ENCODE measurements at places on chromosomes 1 and 21.

GRCh38 chr1:228171221-228171891, 5.8 kb downstream of the IBA57 start:
- H3K27ac ChIP-seq: peak overlapping the region; percentile 6
- H3K27me3 ChIP-seq: no peaks in the 10 kb centered on the region
- H3K4me1 ChIP-seq: peaks cover 24% of the 10 kb centered on the region
- no peak for DNase-seq
- H3K36me3 ChIP-seq: peaks cover 5% of the 10 kb centered on the region

- peak overlapping the region; percentile 85 for H3K27ac ChIP-seq
- DNase-seq: no peak
- H3K36me3 ChIP-seq: peaks cover 25% of the 10 kb centered on the region
- H3K4me3 ChIP-seq: peak overlapping the region; percentile 92
These were observed 1.1 kb downstream of the SKI start for GRCh38 chr1:2229037-2229864.

DNA sequence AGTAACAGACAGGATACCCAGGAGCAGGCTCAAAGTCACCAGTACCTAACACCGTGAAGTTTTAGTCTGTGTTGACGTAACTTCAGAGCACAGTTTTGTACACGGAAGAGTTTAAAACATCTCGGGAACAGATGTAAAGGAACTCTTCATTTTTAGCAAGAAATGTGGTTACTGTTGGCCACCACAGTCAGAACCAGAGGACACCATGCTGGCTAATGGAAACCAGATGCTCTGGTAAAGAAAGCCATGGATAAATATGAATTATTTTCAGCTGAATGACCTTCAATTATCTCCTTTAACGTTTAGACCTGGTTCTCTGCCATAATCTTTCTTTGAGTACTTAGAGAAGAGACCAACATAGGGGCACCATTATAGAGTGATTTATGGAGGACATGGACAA, 115.9 kb downstream of the NTMT2 start:
- no peaks in the 10 kb centered on the region for H3K4me1 ChIP-seq
- no peak overlapping the region for H3K27ac ChIP-seq
- no peak for DNase-seq
- H3K27me3 ChIP-seq: no peaks in the 10 kb centered on the region
- no peaks in the 10 kb centered on the region for H3K36me3 ChIP-seq

GRCh38 chr1:242245255-242245654, 246.4 kb upstream of the MAP1LC3C start:
- no peaks in the 10 kb centered on the region for H3K36me3 ChIP-seq
- DNase-seq: no peak
- H3K27ac ChIP-seq: no peak overlapping the region
- no peak overlapping the region for H3K4me3 ChIP-seq

DNA sequence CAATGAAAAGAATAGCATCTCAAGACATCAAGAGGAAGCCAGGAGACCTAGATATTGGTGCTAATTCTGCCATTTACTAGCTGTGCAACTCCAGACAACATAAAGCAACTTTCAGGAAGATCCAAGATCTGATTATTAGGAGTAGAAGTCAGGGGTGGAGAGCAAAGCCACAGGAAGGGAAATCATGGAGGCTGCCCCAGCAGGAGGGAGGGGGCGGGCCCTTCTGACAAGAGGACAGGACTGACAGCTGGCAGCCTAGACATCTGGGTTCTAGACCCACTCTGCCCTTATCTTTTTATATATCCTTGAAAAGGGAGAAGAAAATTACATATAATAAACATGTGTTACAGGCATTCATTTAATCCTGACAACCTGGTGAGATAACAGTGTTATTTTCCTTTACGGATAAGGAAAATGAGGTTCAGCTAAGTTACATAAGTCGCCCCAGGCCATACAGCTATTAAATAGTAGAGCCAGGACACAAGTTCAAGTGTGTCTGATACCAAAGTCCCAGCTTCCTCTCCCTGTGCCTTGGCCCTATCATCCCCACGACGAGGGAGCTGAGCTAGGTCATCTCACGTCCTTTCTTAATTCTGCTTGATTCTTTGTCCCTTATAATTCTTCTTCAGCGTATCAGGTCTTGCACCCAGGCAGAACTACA, 46.6 kb downstream of the ARHGEF11 start:
- H3K27me3 ChIP-seq: peaks cover 9% of the 10 kb centered on the region
- no peak overlapping the region for H3K27ac ChIP-seq
- no peak overlapping the region for H3K4me3 ChIP-seq
- DNase-seq: no peak
- H3K36me3 ChIP-seq: no peaks in the 10 kb centered on the region
- H3K4me1 ChIP-seq: no peaks in the 10 kb centered on the region

DNA sequence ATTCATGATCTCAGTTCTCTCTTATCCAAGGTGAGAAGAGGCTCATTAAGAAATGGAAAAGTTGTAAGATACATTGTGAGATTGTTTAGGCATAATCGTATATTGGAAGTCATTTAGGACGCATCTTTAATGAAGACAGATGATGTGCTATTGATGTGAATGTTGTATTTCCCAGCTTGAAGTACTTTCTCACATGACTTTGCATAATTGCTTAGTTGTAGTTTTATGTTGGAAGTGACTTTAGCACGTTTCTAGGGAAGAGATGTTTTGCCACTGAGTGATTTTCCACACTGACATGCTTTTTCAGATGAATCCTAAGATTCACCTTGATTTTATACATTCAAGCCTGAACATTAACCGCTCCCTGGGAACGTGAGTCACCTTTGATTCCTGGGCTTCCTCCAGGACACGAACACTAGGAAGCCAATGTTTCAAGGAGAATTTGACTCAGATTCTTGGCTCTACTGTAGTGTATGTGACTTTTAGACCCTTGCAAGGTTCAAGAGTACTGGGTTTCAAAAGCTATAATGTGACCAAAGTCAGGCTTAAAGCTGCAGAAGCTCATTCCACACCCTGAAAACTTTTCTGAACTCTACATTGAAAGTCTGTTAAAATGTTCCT, 27.9 kb downstream of the ANGEL2 start:
- H3K4me3 ChIP-seq: no peak overlapping the region
- no peak for DNase-seq
- no peak overlapping the region for H3K27ac ChIP-seq
- no peaks in the 10 kb centered on the region for H3K27me3 ChIP-seq
- peaks cover 6% of the 10 kb centered on the region for H3K36me3 ChIP-seq

DNA sequence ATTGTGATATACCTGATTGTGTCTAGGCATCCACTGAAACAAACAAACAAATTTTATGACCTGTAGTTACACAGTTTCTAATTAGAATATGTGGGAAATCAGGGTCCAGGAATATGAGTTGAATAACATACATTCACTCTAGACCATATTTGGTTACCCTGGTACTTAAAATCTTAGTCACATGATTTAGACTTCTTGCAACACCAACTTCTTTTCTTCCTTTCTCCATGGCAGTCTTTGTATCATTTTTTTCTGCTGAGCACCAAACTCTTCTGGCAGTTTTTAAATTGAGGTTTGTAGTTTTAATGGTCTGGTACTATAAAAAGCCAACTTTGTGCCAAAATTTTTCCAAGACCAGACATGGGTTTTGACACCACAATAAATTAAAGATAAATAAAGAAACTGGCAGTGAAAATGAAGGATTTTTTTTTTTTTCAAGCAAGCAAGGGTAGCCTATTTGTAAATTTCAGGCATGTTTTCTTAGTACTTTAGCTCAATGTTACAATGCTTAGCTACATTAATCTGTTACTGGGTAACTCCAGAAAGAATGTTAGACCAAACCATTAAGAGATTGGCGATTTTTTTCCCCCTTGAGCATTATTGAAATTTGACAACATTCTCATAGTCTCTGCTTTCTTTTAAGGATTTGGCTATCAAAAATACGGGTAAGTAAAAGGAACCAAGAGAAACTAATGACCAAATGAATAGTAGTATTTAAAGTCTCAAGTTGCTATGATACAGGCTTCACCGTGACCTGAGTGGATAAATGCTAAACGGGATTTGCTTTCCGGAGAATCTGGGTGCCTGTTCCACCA, 108.5 kb downstream of the NFIA start:
- no peak overlapping the region for H3K27ac ChIP-seq
- no peak overlapping the region for H3K4me3 ChIP-seq
- H3K36me3 ChIP-seq: no peaks in the 10 kb centered on the region
- no peak for DNase-seq
- no peaks in the 10 kb centered on the region for H3K4me1 ChIP-seq

- no peaks in the 10 kb centered on the region for H3K36me3 ChIP-seq
- H3K27ac ChIP-seq: no peak overlapping the region
- DNase-seq: no peak
- no peaks in the 10 kb centered on the region for H3K4me1 ChIP-seq
- no peak overlapping the region for H3K4me3 ChIP-seq
- H3K27me3 ChIP-seq: peaks cover 10% of the 10 kb centered on the region
These were observed 300.0 kb downstream of the HHIPL2 start for GRCh38 chr1:222247811-222248310.

- no peak overlapping the region for H3K4me3 ChIP-seq
- no peaks in the 10 kb centered on the region for H3K36me3 ChIP-seq
- no peak for DNase-seq
These were observed 164.2 kb downstream of the RHOU start for GRCh38 chr1:228899421-228899956.

DNA sequence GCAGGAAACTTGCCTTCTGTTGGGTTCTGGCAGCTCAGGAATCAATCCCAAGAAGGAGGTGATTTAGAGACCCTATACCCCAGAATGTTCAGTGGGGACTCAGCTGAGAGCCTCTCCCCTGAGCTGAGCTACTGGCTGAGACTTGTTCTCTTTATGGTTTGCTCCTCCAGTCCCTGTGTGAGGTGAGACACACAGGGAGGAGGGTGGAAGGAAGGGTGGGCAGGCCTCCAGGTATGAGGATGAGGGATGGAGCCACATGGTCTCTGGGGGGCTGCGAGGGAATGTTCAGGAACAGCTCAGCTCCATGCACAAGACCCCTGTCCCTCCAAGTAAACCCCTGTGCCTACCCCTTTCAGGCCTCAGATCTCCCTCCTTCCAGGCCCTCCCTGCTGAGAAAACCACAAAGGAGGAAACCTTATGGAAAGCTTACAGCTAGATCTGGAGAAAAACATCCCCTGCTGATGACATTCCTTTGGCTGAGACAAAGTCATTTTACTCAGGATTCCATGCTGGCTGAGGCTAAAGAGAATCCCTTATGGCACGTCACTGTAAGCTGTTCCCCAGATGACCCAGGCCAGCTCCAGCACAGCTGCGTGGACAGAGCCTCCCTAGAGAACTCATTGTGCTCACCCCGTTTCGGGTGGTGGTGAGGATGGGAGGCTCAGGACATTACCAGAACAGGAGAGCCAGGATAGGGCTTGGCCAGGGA, 91.5 kb upstream of the IPO9 start:
- no peak for DNase-seq
- H3K27ac ChIP-seq: no peak overlapping the region
- H3K36me3 ChIP-seq: no peaks in the 10 kb centered on the region
- H3K4me1 ChIP-seq: peaks cover 30% of the 10 kb centered on the region
- H3K27me3 ChIP-seq: peaks cover 16% of the 10 kb centered on the region

- H3K4me1 ChIP-seq: no peaks in the 10 kb centered on the region
- DNase-seq: no peak
- H3K4me3 ChIP-seq: no peak overlapping the region
- peaks cover 39% of the 10 kb centered on the region for H3K27me3 ChIP-seq
These were observed 656.9 kb downstream of the PTPRU start for GRCh38 chr1:29893046-29893723.

GRCh38 chr1:231410036-231410612, 12.0 kb downstream of the EGLN1 start:
- no peak overlapping the region for H3K27ac ChIP-seq
- no peak overlapping the region for H3K4me3 ChIP-seq
- H3K36me3 ChIP-seq: peaks cover 36% of the 10 kb centered on the region
- no peak for DNase-seq
- H3K4me1 ChIP-seq: peaks cover 24% of the 10 kb centered on the region
- H3K27me3 ChIP-seq: no peaks in the 10 kb centered on the region

DNA sequence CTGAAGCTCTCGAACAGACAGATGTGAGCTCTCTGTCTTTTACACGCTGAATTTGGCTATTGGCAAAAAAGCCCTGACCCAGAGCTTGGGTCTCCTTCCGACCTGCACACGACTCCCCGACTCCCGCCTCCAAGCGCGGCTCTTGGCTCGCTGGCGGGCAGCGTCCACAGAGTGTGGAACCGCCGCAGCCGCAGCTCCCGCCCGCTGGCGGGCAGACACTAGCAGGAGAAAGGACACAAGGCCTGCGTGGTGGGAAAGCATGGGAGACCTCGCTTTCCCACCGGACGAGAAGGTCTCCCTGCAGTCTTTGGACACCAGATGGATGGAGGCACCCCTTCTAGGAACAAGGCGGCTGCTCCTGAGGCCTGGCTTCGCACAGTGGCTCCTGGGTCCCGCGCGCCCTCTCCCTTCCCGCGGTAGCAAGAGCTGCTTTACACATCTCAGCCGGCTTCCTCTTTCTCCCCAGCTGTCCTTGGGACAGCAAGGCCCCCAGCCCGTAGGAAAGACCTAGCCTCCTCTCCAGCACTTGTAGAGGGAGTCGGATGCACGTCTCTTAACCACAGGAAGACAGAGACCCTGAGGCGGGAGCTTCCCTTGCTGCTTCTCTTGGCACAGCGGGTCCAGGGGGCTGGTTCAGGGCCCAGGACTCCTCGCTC, 92.1 kb downstream of the PRKAB2 start:
- H3K27ac ChIP-seq: peak overlapping the region; percentile 89
- peaks cover 74% of the 10 kb centered on the region for H3K27me3 ChIP-seq
- peak overlapping the region; percentile 87 for H3K4me3 ChIP-seq
- H3K36me3 ChIP-seq: peaks cover 2% of the 10 kb centered on the region

GRCh38 chr1:95095833-95096217, 21.3 kb upstream of the TLCD4 start:
- DNase-seq: no peak
- no peaks in the 10 kb centered on the region for H3K4me1 ChIP-seq
- H3K27me3 ChIP-seq: peaks cover 11% of the 10 kb centered on the region
- no peaks in the 10 kb centered on the region for H3K36me3 ChIP-seq

- H3K36me3 ChIP-seq: no peaks in the 10 kb centered on the region
- H3K4me1 ChIP-seq: peaks cover 11% of the 10 kb centered on the region
- peaks cover 10% of the 10 kb centered on the region for H3K27me3 ChIP-seq
- no peak for DNase-seq
These were observed 35.6 kb downstream of the HSPG2 start for GRCh38 chr1:21901473-21901847.

GRCh38 chr1:168093616-168094015, 43.1 kb downstream of the GPR161 start:
- no peaks in the 10 kb centered on the region for H3K4me1 ChIP-seq
- DNase-seq: no peak
- no peak overlapping the region for H3K27ac ChIP-seq
- H3K4me3 ChIP-seq: no peak overlapping the region

DNA sequence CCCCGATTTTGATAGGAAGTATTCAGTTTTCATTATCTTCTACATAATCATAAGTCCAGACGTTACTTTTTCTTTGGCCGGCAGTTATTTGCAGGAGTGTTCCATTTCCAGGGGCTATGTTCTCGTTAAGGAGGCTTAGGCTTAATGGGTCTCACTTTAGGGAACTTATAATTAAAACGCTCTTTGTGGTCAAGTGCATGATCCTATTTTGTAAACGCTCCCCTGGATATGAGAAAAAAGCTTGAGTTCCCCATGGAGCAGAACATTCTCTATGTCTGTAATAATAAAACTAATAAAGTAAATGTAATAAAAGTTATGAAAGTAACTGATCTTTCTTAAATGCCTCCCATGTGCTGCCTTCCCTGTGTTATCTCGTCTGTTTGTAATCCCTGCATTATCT, 48.7 kb upstream of the GPR153 start:
- H3K4me1 ChIP-seq: no peaks in the 10 kb centered on the region
- no peak overlapping the region for H3K27ac ChIP-seq
- H3K27me3 ChIP-seq: no peaks in the 10 kb centered on the region
- no peak overlapping the region for H3K4me3 ChIP-seq

Measured in stimulated activated naive B cell treated with anti-CD40 and anti-IgM and Interleukin-4, amounts not matched to agents 10 μg/mL and 1 μg/mL and 100 μg/mL, for 72 hours (primary cell).